Stomach (tissue), 19 donors: ENCODE measurements at places on chromosomes 7 and 10. TPM values are rescaled to one million over a fixed set of nuclear protein-coding genes. Genes with fewer than 3 reads are reported as not detected.

Gene HECW1
- 1.5 TPM for polyA plus RNA-seq

Gene BTBD16
- polyA plus RNA-seq = not detected

DNA sequence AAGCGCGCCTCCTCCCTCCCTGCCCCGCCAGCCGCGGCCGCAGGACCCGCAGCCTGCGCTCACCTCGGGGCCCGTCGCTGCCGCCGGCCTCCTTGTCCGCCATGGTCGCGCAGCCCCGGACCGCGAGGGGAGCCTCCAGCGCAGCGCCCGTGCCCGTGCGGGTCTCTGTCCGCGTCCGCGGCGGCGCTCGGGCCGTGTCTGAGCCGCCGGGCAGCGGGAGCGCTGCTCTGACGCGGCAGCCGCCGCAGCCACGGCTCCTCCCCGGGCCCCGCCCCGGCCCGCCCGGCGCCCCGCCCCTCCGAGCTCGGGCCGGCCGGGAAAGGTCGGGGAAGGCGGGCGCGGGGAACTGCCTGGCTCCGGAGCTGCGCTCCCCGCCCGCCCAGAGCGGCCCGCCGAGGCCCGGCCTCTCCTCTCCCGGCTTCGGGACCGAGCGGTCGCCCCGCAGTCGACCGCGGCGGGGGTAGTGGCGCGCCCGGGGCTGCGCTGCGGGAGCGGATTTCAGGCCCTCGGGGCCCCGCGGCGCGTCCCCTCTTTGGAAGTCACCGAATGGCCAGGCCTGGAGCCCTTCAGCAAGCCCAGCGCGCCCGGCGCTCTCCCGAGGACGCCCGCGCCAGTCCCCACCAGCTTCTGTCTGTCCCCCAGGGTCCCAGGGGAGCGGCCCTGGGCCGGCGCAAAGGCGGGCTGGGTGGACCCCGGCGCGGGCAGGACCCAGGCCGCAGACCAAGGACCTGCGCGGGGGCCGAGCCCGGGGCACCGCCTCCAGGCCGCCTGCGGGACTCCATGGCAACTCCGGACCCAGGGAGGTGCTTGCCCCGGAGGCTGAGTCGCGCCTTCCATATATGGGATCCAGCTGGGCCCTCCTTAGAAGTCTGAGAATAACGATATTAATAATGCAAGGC, at the start of gene HSPA12A:
TSS of gene HSPA12A (minus strand) at position 200 of the 899 bp plus-strand sequence. CDS start at position 103, 97 bp downstream.
- DNase-seq = peak; percentile 80

GRCh38 chr7:716222-716621, 10.3 kb upstream of the DNAAF5 start:
- no peak for DNase-seq

DNA sequence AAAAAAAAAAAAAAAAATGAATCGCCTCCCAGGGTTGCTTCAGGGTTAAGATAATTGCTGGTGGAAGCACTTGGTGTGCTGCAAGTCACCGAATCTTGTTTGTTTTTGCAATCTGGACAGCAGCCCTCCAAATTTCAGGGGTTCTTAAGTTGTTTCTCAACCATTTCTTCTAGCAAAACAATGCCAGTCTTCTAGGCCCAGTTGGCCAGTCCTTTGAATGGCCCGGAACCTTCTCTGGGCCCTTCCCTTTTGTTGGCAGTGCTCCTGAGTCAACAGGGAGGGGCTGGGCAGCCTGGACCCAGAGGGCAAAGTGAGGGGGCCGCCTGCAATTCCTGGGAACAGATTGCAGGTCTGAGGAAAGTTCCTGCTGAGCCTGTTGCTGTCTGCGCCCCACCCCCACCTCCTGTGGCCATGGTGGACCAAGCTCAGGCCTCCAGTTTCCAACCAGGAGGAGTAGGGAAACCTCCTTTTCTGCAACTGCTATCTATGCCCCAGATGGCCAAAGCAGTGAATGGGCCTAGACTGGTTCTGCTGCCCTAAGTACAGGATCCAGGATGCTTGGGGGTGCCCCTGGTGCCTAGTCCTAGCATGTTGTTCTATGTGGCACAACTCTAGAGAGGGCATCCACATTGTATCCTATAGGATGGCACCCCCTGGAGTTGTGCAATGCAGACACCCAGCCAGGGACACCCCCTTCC, 31.4 kb upstream of the PDCD4 start:
- DNase-seq = peak; percentile 95
